Activated CD4-positive, alpha-beta memory T cell treated with anti-CD3 and anti-CD28 coated beads for 36 hours (primary cell): ENCODE measurements at places on chromosomes 4 and X.

DNA sequence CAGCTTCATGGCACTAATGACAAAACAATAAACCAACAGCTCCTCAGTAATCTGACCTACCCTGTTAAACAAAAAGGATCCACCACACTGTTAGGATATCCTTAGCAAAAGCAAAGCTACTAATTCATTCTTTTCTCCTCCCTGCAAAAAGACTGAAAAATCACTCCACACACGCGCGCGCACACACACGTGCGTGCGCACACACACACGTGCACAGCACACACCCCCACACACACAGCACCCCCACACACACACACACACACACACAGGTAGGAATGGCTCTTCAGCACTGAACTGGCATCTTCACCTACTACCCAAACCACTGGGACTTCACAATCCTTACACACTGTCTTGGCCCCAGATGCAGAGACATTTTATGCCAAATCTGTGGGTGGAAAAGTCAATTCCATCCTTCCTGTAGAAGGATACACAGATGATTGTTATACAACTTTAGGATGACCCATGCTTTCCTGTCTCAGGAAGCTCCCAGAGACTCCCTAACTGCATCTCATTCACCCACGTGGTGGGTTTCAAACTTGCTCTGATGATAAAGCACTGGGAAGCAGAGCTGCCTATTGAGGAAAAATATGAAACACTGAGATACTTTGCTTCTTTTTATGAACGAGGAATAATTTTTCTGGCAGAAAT, 102.5 kb downstream of the TSPAN5 start:
- no peak for DNase-seq

DNA sequence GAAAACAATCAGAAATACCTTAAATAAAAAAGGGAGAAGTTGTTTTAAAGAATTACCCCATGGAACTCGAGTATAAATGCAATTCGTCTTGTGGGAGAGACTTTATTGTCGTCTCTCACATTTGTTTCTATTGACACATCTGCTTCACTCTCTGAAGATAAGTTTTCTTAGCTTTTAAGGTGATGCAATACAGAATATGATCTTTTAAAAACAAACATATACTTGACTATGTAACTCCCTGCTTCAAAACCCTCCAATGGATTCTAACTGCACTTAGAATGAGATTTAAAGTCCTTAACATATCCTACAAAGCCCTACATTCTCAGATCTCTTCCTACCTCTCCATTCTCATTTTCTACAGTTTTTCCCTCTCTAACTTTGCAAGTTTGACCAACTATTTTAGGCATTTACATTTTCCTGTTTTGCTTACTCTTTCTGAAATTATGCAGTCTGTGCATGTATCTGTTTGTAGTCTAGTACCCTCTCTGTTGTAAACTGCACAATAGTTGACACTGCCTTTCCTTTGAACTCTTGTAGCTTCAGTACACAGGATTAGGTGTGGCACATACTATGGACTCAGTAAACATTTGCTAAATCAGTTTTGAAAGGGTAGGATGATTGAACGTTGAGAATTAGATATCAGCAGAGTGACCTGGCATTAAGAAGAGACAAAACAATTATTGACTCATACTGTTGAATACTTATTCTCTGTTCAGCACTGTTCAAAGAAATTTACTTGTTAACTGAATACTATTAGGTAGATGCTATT, 59.8 kb downstream of the AGTR2 start:
- no peak for DNase-seq

DNA sequence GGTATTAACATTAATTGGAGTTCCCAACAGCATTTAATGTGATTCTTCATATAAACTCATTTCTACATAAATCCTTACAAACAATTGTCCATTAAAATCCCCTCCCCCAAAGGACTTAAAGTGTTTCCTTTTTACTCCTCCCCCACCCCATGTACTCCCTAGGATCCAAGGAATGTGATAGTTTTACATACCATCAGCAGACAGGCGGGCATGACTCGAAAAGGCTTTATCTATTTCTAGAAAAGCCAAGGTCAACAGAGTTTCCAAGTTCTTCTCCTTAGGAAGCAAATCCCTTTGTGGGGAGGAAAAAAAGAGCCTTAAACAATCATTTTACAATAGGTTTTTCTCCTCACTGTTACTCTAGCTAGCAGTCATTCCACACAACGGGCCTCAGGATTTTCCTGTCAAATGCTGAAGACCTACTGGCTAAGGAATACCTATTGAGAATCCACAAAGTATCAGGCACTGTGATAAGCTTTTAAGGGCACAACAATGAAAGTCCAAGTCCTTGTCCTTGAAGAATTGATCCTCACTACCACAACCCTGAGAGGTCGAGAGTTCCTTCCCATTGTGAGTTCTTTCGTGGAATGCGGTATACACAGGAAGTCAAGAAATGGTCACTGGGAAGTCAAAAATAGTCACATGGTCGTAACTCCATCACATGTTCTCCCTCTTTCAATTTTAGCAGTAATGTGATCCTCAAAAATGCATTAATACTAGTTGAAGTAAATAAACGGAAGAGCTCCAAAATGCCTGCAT, 7.2 kb downstream of the PPM1K start:
- no peak for DNase-seq

- DNase-seq, result peak; percentile 70
Measured at GRCh38 chr4:2785613-2786012, 7.3 kb upstream of the SH3BP2 start.

GRCh38 chr4:137866671-137867070, 334.4 kb upstream of the PCDH18 start:
- DNase-seq, result no peak

GRCh38 chr4:99179178-99179577, 35.1 kb upstream of the ADH4 start:
- DNase-seq, result no peak

- no peak for DNase-seq
Measured at GRCh38 chr4:64598066-64598465, 188.8 kb upstream of the TECRL start.

- DNase-seq, result no peak
Measured at GRCh38 chr4:163755013-163755412, 260.5 kb downstream of the TMA16 start.

GRCh38 chr4:125388613-125389012, 73.9 kb downstream of the FAT4 start:
- no peak for DNase-seq

- DNase-seq, result no peak
Measured at GRCh38 chrX:81377329-81377728, 175.4 kb downstream of the SH3BGRL start.

- no peak for DNase-seq
Measured at GRCh38 chrX:39519030-39519488, 578.7 kb downstream of the BCOR start.

- peak; percentile 10 for DNase-seq
Measured at GRCh38 chr4:17511051-17511450, 839 bp downstream of the QDPR start.

GRCh38 chr4:26152056-26152455, 168.8 kb upstream of the RBPJ start:
- DNase-seq, result no peak

GRCh38 chr4:86560447-86560846, 33.7 kb upstream of the PTPN13 start:
- no peak for DNase-seq

GRCh38 chr4:139450586-139450985, 3.3 kb upstream of the RAB33B start:
- DNase-seq, result no peak

- DNase-seq, result no peak
Measured at GRCh38 chrX:151754047-151754429, 19.5 kb downstream of the CNGA2 start.

DNA sequence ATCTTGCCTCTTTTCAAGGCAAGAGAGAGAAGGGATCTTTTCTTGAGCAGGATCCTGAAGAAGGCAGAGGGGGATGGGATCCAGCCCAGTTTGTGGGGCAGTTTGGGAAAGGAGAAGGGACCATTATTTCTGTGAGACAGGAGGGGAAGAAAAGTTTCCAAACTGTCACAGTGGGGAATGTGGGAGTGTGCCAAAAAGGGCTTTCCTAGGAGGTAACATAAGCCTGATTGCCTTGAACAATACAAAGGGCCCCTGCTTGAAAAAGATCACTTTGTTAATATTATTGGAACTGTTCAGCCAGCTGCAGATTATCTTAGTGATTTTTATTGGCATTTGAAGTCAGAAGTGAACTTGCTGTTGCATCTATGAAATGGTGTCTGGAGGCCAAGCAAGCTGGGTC, 55.2 kb downstream of the MTM1 start:
- no peak for DNase-seq

DNA sequence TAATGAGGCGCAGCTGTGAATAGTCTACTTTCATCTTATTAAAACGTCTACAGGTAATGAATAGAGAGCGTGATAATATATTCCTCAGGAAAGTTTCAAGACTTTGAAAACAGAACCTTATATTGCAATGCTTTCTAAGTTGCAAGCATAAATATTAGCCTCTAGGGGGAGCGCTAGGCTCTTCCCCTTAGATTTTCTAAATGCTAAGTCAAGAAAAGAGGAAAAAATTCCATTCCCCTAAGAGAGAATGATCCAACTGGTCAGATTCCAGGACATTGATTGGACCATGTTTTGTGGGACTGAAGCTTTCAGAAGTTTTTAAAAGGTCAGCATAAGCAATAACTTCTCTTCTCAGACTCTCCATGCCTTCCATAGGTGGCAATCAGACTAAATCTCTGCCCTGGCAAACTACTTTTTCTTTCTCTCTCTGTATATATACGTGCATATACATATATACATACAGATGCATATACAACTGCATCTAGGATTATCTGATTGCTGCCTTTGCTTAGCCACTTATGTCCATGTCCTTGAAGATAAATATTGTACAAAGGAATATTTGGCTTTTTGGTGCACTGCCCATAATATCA, 492.9 kb downstream of the INPP4B start:
- no peak for DNase-seq

DNA sequence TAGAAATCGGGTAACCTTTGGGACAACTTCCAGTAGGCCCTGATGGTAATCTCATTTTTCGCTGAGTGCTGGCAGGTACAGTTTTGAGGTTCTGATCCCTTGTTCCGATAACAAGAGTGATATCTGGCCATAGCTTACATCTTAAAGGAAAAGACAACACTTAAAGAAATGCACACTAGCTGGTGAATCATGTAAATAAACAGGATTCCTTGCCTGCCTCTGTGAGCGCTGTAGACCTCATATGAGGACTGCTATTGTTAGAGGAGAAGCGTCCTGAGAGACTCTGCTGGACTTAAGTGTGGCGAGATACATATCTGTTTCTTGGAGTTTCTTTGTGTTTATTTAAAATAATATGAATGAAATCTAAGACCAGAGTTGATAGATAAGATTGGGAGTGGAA, 149.3 kb upstream of the SLC4A4 start:
- no peak for DNase-seq

DNA sequence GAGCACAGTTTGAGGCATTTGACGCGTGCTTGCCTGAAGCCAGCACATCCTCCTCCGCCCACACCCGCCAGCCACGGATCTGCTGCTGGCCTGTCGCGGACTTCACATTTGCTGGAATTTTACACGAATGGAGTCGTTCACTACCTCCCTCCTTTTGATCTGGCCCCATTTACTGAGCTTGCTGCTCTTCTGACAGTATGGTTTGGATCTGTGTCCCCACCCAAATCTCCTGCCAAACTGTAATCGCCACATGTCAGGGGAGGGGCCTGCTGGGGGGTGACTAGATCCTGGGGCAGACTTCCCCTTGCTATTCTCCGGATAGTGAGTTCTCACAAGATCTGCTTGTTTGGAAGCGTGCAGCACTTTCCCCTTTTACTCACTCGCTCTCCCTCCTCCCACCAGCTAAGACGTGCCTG, 19.9 kb upstream of the CPLX1 start:
- no peak for DNase-seq

DNA sequence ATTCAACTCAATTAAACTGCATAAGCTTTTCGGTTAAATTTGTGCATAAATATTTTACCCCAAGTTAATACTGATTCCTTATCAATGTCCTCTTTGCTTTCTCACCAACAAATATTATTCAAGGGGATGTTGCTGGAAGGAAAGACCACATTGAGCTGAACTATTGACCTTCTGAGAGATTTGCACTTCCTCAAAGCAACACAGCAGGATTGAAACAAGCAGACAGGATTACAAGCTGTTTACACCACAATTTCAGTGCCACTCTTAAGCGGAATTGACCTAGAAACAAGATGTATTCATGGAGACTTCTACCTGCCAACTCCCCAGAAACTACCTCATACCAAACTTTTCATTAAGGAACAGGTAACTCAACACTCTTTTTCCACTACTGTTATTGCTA, 96.5 kb upstream of the DUSP21 start:
- DNase-seq, result no peak

DNA sequence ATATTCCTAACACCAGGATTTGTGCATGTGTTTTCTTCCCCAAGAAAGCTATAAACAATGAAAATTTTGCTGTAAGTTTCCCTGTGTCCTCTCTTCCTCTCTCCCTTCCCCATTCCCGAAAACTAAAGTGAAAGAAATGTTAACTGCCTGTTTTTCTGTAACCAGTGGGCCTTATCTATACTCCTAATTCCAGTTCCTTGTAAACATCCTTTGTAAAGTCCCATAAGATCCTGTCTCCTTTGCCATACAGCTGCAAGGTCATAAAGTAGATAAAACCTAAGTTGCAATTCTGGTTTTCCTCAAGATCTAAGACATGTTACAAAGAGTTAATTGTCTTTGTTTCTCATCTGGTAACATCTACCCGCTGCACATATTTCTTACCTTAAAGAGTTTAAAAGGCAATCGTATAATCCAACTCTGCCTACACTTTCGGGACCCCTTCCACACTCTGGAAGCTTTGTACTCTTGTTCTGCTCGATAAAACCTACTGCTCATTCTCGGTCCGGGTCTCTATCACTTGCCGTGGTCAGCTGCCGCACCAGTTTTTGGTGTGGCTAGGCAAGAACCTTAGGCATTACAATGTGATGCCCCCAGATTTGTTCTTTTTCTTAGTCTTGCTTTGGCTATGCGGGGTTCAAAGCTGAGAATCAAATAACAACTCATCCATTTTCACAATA, 20.5 kb downstream of the UGT2B7 start:
- DNase-seq, result no peak

- DNase-seq, result peak; percentile 26
Measured at GRCh38 chrX:10158279-10159144, 1.7 kb downstream of the CLCN4 start.

- DNase-seq, result no peak
Measured at GRCh38 chrX:73916931-73917667, 354.1 kb downstream of the CHIC1 start.

DNA sequence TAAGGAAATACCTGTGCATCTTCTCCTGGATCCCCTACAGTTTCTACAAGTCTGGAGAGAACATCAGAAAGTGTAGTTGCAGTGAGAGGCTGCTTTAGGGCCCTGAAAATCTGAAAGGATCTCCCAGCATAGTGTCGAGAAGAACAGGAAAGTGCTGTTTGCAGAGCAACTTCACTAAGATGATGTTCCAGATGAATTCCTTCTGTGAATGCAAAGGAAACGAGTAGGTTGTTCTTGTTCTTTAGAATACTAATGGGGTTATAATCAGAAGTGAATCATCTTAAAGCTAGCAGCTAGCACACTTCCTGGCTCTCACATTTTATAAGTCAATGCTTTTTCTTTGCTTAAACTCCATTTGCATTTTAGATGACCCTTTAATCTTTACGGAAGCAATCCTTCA, 53.7 kb downstream of the ZAR1 start:
- no peak for DNase-seq

GRCh38 chr4:3314706-3315260, 22.0 kb downstream of the RGS12 start:
- no peak for DNase-seq
